ENCODE measurements at places on chromosomes 5 and 9. TPM values are rescaled to one million over a fixed set of nuclear protein-coding genes. Genes with fewer than 3 reads are reported as not detected.

B4GALT1 gene
- 14.9 TPM for total RNA-seq

SLC46A2 gene
- not detected for total RNA-seq

ANKRD18A gene
- not detected for total RNA-seq

BTNL9 gene
- total RNA-seq, result 0.11 TPM

CD180 gene
- under 0.01 TPM for total RNA-seq

IRX2 gene
- total RNA-seq, result 0.98 TPM

DOLPP1 gene
- 7.7 TPM for total RNA-seq

ARHGEF37 gene
- total RNA-seq, result 12.2 TPM

SPATA31C1 gene
- not detected for total RNA-seq

LPAR1 gene
- total RNA-seq, result 0.09 TPM
